ENCODE measurements at places on chromosomes 4 and X.

DNA sequence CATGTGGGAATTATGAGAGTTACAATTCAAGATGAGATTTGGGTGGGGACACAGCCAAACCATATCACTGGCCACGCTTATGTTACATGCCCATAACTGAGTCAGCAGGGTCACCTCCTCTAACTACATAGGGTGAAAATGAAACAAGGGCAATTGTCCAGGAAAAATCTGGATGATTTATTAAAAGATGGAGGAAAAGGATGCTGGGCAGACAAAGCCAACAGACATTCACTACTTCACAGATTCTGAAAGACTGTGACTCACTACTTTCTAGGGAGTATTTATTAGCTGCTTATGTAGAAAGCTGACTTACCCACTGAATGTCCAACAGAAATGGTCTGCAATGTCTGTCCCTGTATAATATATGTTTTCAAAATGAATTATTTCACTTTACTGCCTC, 72.4 kb downstream of the APBB2 start:
- DNase-seq: no peak

- no peak for DNase-seq
Observed at GRCh38 chr4:111802191-111802590, 343.1 kb upstream of the FAM241A start.

DNA sequence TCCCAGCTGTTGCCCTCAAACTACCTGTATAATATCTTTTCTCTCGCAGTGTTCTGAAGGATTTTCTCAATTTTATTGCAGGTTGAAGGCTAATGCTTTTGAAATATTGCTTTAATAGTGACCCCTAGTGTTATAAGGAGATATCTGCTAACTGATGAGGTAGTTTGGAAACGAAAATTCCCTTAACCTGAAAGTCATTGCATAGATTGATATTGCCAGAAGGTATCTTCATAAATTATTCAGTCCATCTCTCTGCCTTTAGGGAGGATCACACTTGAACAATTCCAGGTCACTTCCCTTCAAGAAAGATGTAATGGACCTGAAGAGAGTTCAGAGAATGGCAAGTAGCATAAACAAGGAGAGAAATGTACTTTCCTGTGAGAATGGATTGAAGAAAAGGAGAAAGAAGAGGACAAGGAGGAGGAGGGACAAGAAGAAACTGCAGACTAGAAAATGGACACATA, 44.1 kb downstream of the TIGD4 start:
- DNase-seq: no peak

GRCh38 chr4:4606321-4606720, 64.5 kb upstream of the STX18 start:
- no peak for DNase-seq
